Left colon (tissue), 2 donors: ENCODE measurements at places on chromosomes 4 and X. TPM values are rescaled to one million over a fixed set of nuclear protein-coding genes. Genes with fewer than 3 reads are reported as not detected.

DNA sequence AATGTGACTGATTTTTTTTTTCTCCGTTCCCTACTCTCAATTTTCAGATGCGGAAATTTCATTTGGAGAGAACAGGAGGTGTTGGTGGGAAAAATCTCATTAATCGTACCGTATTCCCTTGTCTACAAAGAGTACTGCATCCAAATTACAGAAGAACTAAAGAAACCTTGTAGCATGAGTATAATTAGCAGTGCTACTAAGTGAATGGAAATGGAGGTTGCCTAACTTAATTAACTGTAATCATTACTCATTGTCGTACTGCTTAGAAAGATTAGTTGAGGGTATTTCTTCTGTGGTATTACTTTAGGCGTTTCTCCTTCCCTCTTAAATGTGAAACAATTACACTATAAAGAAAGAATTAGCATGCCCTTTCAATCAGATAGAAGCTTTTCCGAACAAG, 81.7 kb downstream of the DMD start:
- no peak for DNase-seq

DNA sequence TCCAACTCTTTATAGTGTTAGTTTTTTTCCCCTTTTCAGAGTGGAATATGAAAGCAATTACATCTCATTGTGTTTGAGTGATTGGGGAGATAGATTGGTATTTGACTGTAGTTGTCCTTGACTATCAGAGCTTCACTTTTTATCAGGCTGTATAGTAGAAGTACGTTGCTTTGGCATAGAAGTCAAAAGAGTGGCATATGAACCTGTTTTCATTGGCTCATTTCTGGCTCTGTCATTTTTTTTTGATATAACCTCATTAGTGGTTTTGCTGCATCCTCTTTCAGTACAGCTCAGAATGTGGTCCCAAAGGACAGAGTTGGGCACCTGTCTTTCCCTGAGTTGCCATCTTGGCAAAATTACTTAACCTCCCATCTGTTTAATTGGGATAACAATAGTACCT, 1.4 kb downstream of the TMA16 start:
- no peak for DNase-seq

GRCh38 chr4:76781698-76782595, 116.0 kb downstream of the SOWAHB start:
- DNase-seq: no peak

DNA sequence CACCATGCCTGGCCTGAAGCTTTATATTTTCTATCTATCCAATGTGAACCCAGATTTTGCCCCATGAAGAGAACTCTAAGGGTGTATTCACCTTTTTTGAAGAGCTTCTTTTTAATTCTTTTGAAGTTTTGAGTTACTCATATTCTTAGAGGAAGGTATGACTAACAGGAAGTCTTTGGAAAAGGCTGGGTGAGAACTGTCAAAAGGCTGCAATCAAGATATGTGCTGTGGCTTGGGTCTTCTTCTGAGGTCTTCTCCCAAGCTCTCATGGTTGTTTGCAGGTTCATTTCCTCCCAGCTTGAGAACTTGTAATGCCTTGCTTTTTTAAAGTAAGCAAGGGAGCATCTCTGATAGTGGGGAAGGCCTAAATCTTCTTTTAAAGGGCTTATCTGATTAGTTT, 3.1 kb upstream of the C4orf17 start:
- no peak for DNase-seq

DNA sequence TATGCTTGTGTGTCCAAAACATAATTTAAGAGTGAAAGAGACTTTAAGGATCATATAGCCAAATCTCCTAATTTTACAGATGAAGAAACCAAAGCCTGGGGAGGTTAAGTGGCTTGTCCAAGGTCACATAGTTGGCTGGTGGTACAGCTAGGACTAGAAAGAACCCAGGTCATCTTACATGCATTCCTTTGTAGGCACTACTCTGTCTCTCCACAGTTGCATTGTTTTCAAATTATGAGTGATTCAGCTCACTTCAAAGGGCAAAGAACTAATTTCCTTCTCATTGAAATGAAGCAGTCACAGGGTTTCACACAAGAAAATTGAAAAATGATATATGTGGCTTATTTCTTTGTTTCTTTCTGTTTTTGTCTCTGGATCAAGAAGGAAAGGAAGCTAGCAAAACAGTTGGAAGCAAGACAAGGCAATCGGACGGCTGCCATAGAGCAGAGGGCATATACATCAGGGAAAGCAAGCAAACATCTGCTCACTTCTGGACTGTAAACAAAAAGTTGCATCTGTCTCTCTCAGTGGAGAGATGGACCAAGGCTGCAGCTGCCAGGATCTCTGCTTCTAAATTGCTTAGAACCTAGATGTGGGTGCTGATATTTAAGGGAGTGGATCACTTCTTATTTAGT, 107.5 kb upstream of the AMOT start:
- DNase-seq: no peak

- DNase-seq: no peak
These were observed 146.7 kb upstream of the PITX2 start for GRCh38 chr4:110769578-110769977.

- no peak for DNase-seq
These were observed 42.0 kb downstream of the ANXA5 start for GRCh38 chr4:121654738-121655137.

The DNAAF6 gene
- total RNA-seq: not detected

The PNPLA4 gene
- total RNA-seq: 35.0 TPM

The L1CAM gene
- 8.8 TPM for total RNA-seq

The ADH1B gene
- 156 TPM for total RNA-seq

The FRMPD4 gene
- 0.03 TPM for total RNA-seq
